Lung microvascular endothelial cell (primary cell): ENCODE measurements at places on chromosomes 7 and 10. TPM values are rescaled to one million over a fixed set of nuclear protein-coding genes. Genes with fewer than 3 reads are reported as not detected.
A peak's percentile ranks its signal among the peaks of the same experiment; 100 is the strongest.

DNA sequence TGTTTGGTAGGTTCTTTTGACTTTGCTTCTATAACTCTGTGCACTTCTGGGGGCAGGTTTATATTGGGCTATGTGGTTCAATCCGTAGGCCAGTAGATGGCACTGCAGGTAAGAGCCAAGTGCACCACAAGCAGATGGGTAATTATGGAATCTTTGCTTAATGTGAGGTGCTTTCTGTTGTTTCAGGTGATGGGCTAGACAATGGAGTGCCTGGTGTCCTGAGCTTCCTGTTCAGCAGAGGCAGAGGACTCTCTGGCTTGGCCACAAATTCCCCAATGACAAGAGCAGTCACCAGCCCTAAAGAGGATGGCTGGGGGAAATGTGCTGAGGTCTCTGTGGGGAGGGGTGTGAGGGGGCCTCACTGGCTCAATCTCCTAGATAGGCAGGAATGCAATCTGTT, 455.0 kb downstream of the CCSER2 start:
- peak; percentile 50 for DNase-seq

DNA sequence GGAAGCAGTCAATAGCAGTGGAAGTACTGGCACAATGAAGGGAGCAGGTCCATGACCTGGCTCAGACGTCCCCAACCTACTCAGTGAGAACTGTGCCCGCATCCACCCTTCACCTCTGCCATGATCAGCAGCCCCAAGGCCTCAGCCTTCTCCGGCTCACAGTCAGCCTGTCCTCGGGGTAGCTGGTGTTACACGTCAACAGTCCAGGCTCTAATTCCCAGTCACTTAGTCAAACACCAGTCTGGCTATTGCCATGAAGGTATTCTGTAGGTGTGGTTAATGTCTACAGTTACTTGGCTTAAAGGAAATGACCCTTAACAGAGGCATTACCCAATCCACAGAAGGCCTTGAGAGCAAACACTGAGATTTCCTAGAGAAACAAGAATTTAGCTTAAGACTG, 49.1 kb downstream of the GRB10 start:
- DNase-seq: no peak

GRCh38 chr7:25953859-25954258, 198.1 kb upstream of the NFE2L3 start:
- no peak for DNase-seq

DNA sequence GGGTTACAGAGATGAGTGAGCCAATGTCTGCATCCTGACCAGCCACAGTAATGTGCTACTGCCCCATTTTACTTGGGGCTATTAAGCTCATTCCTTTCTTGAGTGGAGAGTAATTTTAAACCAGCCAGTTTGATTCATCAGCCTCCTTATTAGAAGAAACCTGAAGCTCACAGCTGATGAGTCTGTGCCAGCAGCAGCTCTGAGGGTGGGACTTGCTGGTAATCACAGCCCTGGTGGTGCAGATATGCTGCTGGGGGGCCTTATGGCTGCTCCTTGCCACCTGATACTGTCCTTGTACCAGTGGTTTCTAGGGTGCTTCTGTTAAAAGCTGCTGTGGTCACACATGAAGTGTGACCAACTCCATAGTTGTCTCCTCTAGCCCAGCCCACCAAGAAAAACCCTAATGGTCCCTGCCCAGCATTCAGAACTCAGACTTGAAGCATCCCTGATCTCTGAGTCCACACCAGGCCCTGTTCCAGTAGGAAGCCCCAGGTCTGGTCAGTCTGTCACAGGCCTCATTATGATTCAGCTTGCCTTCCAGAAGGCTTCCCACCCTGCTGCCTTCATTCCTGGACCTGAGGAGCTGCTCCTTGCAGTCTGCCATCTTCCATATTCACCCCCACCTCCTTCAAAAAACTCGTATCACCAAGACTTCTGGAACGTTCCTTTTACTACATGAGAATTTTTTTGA, 28.9 kb upstream of the RBM20 start:
- DNase-seq: no peak

GRCh38 chr10:14382022-14382421, 51.3 kb upstream of the FRMD4A start:
- DNase-seq: peak; percentile 46

DNA sequence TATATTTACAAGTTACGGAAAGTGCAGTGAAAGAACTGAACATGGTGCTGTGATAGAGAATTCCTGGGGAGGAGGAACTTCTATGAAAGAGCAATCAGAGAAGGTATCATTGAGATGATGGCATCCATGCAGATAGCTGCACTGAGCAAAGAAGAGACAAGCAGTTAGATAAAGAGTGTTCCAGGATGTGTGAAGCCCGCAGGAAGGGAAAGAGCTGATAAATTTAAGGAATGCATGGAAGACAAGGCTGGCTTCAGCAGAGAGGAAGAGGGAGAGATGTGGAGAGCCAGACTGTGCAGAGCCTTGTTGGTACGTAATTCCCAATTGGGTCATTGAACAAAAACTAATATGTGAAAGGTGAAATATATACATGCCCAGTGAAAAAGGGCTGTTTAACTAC, 538.9 kb downstream of the INHBA start:
- DNase-seq: no peak

GRCh38 chr10:71478813-71479365, 82.2 kb downstream of the CDH23 start:
- DNase-seq: no peak

GRCh38 chr10:63192826-63193225, 59.7 kb downstream of the NRBF2 start:
- DNase-seq: no peak

DNA sequence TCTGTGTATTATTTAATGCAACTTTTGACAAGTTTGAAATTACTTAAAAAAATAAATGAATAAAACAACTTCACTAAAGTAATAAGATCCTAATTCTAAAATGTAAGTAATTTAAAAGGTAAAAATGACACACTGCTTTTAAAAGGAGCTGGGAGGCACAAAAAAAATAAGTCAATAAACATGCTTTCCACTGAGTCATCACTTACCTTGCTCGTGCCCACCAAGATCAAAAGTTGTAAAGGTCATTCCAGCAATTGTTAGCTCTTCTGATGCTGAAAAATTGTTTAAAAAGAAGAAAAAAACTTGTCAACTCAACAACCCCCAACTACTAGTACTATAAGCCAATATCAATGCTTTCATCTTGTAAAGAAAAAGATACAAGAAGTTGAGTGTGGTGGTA, 9.5 kb downstream of the SAR1A start:
- no peak for DNase-seq

GRCh38 chr10:6615971-6616370, 35.9 kb upstream of the PRKCQ start:
- no peak for DNase-seq

GRCh38 chr10:25107756-25108155, 67.0 kb upstream of the GPR158 start:
- DNase-seq: no peak

- DNase-seq: no peak
These were observed 41.5 kb downstream of the AHR start for GRCh38 chr7:17339952-17340351.

DNA sequence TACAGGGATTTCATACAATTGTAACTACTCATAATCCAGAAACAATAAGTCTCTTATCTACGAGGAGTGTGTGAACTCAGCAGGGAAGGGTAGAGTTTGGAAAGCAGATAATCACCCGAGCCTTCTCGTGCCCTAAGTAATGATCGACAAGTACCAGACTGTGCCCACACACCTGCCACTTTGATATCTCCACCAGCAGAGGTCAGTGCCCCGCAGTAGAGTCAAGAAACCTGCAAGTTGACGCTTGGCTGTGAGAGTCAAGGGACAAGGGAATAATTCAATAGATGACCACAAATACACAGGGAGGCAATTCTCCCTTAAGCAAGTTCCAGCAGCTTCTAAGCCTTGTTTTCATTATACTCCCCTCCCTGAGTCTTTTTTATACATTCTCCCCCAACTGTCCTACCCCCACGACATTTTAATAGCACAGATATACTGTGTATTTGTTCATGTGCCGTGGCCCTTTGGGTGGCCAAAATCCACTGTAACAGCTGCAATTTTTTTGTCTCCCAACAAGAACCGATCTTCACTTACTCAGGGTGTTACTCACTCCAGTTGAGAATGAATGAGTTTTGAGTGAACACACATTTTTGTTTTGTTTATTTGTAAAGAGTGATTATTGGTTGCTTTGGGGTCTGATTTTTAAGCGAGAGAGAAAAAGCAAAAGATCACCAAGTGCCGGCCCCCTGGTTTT, 106.9 kb upstream of the RHEB start:
- DNase-seq: peak; percentile 45

The IDE gene
- total RNA-seq: 19.4 and 20.2 TPM in 2 replicates

The CLEC2L gene
- total RNA-seq: not detected in 2 replicates

The GARS1 gene
- total RNA-seq: 63.0 and 75.0 TPM in 2 replicates

The AGR2 gene
- not detected in 2 replicates for total RNA-seq

The GIMAP1 gene
- total RNA-seq: 13.3 and 16.7 TPM in 2 replicates
